ENCODE measurements at places on chromosomes 12 and 14.

DNA sequence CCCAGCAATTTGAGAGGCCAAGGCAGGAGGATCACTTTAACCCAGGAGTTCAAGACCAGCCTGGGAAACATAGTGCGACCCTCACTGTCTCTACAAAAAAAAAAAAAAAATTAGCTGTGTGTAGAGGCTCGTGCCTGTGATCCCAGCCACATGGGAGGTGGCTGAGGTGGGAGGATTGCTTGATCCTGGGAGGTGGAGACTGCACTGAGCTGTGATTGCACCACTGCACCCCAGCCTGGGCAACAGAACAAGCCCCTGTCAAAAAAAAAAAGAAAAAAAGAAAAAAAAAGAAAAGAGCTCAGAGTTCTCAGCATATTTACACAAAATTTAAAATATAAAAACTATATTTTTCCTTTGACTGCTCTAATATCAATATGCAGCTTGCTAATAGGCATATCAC is 260.8 kb downstream of the SYT1 start:
- no peak for DNase-seq

DNA sequence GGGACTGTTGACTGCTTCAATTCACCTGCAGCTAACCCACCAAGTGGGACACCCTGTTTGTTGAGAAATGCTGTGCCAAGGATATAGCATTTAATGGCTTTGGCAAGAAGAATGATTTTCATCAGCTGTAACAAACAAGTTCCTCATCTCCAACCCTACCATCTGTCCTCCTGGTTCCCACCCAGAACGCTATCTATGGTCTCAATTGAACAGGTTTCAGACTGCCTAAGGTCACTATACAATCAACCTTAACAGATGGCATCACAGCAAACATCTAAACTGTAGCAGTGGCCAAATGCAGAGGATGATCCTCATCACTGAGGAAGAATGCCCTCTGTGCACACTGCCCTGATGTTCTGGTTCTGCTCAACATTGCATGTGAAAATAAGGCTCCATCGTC is 546.2 kb upstream of the FOXG1 start:
- DNase-seq: no peak

DNA sequence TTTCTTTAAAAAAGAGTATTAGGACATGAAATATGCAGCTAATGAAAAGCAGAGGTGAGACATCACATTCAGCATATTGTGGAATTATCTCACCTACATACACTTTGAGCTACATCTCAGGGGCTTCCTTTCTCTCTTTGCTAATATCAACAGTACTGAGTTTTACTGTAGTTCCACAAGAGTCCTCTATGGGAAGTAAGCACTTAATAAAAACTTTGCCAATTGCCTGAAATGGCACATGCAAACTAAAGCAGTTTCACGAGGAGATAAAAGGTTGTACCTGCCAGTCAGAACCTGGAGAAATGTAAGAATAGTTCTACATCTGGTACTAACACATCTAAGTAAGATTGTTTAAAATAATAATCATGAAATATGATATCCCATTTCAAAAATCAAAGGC is 73.5 kb upstream of the GPHB5 start:
- DNase-seq: no peak

GRCh38 chr14:92108345-92109254 is 2.2 kb upstream of the ATXN3 start:
- no peak for DNase-seq

DNA sequence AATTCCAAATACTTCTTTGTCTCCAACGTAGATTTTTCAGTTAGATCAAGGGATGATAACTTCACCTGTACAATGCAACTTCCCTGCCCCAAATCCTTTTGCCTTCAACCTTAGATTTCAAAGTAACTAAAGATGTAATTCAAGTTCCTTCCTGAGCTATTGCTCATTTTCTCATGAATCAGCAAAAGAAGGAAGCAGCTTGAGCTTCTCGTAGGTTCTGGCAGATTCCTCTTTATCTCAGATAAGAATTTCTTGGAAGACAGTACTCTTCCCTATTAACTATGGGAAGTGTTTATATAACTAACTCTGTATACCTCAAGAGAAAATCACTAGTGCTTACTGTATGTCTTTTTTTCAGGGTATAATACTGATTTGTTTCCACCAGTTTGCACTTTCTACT is 203.8 kb downstream of the RASSF9 start:
- DNase-seq: peak; percentile 69

DNA sequence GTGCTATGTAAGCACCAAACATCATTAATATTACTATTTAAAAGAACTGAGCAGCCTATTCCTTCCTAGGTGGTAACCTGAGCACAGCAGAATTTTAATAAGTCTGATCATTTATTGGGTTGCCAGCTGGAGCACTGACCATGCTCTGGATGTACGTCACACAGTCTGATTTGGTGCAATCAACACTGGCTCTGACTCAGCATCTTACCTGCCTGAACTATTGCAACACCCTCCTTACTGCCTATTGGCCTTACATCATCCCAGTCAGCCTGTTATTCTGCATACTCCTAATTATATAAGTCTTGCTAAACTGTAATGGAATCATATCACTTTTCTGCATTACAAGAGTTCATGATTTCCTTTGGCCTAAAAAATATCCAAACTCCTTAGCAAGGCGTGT is 149.7 kb downstream of the PTPRO start:
- DNase-seq: no peak

- peak; percentile 94 for DNase-seq
These were observed 37.1 kb upstream of the FOXJ2 start for GRCh38 chr12:7995266-7995963.

DNA sequence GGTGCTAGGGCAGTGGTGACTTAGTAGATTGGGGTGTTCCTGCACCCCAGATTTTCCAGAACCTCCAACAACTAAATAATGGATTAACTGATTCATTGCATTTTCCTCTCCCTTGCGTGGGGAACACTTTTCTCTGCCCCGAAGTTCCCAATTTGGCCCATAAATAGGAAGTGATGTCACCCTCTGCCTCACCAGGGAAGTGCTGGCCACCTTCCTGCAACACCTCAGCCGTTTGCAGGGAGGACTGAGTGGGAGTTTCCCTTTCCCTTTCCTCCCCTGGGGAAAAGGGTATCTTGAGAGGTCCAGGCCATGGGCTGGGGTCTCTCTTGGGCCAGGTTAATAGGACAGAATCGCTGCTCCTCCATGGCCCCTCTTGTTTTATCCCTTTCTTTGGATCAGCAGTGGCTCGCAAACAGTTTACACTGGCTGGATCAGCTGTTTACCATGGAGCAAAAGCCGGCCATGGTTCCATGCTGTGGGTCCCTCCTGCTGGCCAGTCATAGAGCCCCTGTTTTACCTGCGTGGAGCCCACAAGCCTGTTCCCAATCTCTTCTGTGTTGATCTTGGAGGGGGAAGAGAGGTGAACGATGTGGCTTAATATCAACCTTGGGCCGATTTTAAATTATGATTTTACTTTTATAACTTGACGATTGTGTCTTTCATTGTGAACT is 91.6 kb upstream of the VRK1 start:
- DNase-seq: no peak

DNA sequence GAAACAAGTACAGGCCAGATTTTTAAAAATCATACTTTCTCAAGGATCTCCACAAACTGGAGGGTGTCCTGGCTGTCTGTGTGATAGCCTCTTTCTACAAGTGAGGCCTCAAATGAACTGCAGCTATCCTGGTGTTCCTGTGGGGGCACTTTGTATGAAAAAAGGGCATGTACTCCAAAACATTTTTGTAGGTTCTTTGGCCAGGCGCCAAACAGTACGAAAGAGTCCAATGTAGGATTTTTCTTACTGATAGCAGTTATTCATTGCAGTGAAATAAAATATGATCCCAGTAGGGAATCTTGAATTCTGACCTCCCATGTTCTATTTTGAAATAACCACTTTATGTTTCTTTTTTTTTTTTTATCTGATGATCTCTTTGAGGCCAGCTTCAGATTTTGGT is 381.7 kb downstream of the PAWR start:
- DNase-seq: no peak

- no peak for DNase-seq
These were observed 67.9 kb upstream of the BEGAIN start for GRCh38 chr14:100654814-100655740.

DNA sequence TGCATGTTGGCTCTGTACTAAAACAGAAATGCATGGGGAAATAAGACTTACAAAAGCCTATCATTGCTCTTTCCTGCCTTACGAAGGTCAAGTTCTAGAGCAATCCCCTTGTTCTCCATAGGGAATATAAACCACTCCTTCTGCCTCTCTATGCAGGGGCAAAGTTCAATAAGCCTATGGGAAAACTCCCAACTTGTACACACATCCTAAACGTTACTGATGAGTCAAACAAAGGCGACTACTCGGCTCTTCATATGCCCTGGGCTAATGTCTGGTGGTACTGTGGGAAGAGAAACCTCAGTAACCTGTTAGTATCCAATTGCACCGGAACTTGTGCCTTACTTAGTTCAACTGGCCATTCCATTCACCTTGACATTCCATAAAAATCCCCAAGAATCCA is 32.7 kb downstream of the PRMT8 start:
- no peak for DNase-seq

DNA sequence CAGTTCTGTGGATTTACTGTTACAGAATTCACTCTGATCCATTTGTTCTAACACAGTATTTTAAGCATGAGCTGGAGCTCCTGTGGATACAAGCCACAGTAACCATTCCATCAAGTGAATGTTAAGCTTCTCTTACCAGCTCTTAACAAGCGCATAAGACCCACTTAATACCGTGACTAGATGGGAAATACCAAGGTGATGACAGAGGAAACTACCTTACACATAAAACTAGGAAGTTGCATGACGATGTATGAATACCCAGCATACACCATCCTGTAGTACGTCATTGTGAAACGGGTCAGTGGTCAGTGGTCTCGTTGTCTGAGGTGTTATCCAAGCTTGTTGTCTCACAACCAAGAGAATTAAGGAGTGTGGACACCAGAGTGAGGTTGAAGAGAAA is 2.0 kb upstream of the GALC start:
- DNase-seq: peak; percentile 92

DNA sequence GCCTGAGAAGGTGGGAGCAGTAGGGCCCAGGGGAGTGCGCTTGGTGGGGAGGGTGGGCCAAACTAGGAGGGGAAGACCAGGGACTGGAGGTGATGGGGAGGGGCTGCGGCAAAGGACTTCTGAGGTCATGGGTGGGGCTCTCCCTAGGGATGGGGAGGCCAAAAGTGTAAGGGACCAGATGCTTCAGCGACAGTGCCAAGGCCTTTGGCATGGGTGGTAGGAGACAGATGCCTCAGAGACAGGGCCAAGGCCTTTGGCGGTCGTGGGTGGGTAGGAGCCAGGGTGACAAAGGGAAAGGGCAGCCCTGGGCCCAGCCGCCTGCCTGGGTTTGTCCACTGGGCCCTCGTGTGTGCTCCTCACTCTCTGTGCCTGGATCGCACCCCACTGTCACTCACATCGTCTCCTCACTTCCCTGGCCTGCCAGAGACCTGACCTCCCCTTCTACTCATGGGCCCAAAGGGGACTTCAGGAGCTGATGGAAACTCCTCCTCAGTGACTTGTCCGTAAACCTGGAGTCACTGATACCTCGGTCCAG is 13.2 kb upstream of the RABGGTA start:
- no peak for DNase-seq

DNA sequence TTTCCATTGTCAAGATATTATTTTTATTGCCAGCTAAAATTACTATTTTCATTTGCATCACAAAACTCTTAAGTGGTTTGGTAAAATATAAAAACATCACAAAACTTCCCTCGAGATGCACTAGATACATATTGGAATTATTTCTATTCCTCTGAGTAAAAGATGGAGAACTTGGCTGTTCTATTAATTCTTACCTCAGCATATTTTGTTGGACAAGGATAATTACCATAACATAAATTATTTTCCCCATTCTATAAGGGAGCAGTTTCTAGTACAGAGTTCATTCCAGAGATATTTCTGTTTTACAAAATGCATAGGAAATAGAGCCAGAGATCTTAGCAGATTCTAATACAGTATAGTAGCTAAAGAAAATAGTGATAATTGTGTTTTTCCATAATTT is 42.6 kb upstream of the PTHLH start:
- DNase-seq: no peak

DNA sequence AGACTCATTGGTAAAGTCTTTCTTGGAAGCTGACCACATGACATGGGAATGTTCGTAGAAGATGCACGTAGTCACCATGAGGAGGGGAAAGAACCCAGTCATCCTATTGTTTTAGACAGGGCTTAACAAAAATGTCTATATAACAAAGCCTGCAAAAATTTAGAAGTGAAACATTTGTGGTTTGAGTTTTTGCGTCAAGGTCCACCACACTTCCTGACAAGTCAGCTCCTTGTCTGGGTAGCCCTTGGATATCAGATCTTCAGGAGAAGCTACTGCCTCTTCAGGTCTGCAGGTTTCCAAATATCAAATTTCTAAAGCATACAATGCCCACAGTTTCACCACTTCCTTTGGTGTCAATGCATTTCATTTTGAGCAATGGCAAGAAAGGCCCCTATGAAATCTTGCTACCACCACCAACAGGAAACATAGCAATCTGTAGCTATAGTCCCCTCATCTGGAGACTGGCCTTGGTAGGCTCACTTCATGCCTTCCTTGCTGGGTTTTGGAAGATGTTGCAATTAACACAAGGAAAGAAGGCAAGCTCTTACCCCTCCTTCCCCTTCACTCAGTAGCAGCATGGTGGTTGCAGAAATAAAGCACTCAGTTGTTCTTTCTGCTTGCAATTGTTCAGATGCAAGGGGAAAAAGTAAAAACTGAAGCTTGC is 235.2 kb downstream of the PCNX1 start:
- DNase-seq: no peak

GRCh38 chr14:24259282-24260025 is 3.5 kb downstream of the TGM1 start:
- no peak for DNase-seq

DNA sequence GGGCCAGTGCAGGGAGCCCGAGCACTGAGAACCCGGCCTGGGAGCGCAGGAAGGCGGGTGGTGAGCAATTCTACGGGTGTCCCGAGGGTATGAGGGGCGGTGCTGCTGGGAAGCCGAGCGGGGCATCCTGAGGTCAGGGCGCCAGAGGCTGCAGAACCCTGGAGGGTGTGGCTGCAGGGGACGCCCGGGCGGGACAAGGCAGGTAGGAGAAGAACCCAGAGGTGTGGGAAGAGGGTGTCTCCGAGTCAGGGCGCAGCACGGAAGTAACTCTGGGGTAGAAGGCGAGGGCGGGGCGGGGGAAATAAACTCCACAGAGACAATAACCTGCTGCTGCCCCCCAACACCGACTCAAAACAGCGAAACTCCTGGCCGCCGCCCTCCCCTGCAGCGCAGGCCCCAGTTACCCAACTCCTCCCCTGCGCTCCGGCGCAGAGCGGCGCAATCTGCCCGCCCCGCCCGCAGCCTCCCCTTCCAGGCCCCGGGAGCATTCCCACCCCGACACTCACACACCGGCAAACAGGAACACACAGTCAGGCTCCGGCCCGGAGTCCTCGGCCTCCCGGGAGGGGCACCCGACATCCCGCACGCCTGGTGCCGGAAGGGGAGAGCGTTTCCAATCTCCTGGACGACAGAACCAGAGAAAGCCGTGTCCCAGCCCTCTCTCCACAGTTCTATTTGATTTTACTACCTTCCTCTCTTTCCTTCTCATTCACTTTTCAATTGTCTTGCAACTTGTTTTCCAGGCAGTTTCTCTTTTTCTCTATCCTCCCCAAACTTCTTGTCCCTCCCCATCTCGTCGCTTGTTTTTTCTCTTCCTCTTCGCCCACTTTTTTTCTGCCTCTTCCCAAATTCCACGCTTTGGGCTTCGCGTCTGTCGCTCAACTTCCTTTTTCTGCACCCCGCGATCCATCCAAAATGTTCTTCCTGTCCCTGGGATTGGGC is 2.4 kb downstream of the HRK start:
- DNase-seq: no peak
